ENCODE measurements at places on chromosomes 1 and 21.

DNA sequence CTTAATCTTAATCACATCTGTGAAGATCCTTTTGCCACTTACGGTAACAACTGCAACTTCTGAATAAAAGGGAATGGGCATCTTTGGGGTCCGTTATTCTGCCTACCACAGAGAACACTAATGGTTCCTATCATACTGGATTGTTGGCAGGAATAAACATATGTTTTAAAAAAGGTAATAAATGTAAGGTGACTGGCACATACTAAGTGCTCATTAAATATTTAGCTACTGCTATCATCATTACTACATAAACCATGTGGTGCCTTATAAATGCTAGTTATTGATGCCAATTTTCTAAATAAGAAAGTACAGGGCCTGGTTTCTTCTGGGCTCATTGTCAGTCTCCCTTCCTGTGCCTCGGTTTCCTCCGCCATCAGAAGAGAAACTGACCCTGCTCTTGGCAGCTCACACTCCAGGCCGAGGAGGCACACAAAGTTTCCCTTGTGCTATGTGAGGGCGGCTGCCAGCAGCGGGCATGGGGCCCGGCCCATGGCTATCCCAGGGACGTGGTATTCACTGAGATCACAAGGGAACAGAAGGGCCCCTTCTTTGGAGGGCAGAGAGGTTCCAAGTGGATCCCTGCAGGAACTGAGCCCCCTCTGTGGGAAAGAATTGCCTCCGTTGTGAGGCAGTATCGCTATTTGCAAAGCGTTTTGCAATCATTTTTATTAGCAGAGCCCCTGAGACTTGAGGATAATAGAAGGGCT, 26.2 kb downstream of the NAV1 start:
- DNase-seq = no peak

- DNase-seq = no peak
Observed at GRCh38 chr1:183291216-183291762, 105.2 kb downstream of the LAMC2 start.

- no peak for DNase-seq
Observed at GRCh38 chr1:84345220-84345619, 43.7 kb downstream of the SAMD13 start.

GRCh38 chr1:156577550-156577949, 2.0 kb upstream of the TTC24 start:
- no peak for DNase-seq

GRCh38 chr21:26776310-26777021, 68.7 kb downstream of the ADAMTS1 start:
- DNase-seq = no peak

- no peak for DNase-seq
Observed at GRCh38 chr1:16484931-16485330, 29.2 kb downstream of the RNU1-1 start.

DNA sequence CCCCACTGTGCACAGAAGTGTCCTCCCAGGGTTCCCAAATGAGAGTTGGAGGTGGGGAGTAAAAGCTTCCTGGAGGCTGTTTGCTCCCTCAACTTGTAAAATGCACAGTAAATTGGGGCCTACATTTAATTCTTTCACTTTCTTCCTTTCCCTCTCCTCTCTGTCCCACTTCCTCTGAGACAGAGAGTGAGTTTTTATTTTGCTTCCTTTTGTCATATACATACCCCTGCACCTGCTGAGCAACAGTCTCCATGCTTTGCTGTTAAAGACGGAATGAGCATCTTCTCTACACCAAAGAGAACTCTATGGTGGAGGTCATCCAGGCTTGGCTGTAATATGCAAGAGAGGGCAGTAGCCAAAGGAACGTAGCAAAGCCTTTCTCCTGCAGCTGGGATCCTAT, 79.3 kb upstream of the VAV3 start:
- no peak for DNase-seq

- no peak for DNase-seq
Observed at GRCh38 chr1:234125283-234125682, 220.8 kb downstream of the SLC35F3 start.

DNA sequence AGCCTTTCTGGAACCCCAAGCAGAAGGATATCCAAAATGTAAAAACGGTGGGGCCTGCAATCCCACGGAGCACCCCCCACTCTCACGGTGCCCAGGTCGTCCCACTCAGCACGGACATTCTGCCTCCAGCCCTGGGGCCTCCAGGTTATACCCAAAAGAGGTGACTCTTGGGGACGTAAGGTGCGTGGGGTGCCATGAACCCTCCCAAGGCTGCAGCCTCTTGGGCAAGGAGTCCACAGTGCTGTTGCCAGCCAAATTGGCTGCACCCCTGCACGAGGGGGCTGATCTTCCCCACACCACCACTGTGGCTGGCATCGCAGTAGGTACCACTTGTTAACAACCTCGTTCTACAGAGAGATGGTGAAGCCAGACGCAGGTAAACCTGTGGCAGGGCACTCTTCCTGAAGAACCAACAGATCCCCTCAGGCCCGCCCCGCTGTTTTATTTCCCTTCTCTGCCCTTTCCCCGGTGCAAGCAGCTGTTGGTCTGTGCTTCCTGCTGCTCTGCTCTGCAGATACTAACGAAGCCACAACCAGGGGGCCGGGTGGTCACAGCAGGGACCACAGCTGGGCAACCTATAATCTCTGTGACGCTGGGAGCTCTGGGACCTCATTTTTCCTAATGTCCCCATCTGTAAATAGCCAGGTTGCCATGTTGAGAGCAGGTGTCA, 8.7 kb downstream of the TFF3 start:
- no peak for DNase-seq

DNA sequence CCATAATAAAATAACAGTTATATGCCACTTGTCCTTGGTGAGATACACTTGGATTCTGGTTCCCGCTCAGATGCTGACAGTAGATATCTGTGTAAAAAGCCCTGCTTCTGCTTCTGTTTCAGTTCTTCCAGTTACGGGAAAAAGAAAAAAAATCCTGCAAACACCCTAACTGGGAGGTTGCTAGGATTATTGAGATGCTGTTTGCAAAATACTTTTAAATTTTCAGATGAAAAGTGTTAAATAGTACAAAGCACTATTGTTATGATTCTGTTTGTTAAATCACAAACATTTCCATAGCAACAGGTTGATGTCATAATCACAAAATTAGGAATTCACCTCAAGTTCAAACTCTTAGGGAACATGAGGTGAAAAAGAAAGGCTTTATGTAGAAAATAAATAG, 232.3 kb downstream of the HMCN1 start:
- DNase-seq = no peak

GRCh38 chr1:54750596-54750995, 13.7 kb downstream of the PARS2 start:
- no peak for DNase-seq

DNA sequence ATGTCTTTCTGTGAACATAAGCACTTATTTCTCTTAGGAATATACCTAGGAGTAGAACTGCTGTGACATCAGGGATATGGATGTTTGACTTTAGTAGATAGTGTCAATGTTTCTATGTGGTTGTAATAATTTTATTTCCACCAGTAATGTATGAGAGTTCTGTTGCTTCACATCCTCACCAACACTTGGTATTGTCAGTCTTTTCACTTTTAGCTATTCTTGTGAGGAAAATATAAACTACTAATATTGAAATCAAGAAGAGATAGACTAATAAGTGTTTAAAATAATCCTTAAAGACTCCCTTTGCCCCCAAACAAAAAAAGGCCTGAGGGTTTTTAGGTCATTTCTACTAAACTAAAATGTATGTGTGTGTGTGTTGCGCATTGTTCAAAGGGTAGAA, 2.7 kb upstream of the DMAP1 start:
- no peak for DNase-seq

GRCh38 chr21:33895356-33895755, 20.2 kb downstream of the ATP5PO start:
- no peak for DNase-seq

- DNase-seq = no peak
Observed at GRCh38 chr1:51058858-51059257, 43.2 kb upstream of the C1orf185 start.

- DNase-seq = no peak
Observed at GRCh38 chr1:101723415-101723814, 273.3 kb downstream of the OLFM3 start.

DNA sequence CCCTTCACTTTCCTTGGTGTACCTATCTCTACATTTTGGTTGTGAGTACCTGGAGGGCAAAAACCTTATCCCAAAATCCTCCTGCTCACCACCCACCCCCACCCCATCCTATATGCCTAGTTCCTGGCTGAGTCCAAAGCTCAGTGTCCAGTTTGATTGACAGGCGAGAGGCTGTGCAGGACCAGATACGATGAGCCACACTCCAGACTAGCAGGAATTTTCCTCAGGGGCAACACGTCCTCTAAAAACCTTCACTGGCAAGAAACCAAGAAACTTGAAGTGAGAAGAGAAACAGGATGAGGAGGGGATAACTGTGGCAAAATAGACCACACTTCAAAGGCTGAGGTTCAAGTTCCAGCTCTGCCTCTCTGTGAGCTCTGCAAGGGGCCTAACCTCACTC, 1.1 kb upstream of the SLAMF8 start:
- DNase-seq = no peak

DNA sequence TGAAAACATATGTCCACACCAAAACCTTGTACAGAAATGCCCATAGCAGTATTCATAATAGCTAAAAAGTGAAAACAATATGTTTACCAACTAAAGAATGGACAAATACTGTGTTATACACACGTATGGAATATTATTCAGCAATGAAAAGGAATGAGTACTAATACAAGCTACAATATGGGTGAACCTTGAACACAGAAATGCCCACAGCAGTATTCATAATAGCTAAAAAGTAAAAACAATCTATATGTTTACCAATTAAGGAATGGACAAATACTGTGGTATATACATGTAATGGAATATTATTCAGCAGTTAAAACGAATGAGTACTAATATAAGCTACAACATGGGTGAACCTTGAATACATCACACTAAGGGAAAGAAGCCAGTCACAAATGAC, 3.0 kb downstream of the BTG3 start:
- no peak for DNase-seq

GRCh38 chr1:150981177-150981804, 801 bp upstream of the ANXA9 start:
- DNase-seq = peak; percentile 48

- no peak for DNase-seq
Observed at GRCh38 chr1:205976708-205977401, 26.3 kb downstream of the RAB7B start.

- no peak for DNase-seq
Observed at GRCh38 chr1:168498159-168498631, 45.6 kb downstream of the XCL2 start.

DNA sequence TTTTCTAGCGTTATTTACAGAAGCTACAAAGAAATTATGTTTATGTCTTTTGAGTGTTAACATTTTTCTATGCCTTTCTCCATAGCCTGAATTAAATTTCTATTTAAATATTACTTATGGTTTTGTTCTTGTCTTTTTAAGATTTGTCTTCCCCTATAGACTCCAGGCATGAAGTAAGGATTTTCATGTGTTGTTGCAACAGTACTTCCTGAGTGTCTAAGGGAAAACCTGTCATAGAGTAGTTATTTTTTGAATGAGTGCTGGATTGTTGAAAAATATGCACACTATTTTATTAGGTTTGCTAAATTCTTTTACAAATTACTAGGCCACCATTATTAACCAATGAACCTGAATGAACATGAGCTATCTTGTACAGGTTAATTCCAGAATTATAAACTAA, 27.1 kb downstream of the SAMSN1 start:
- DNase-seq = no peak

DNA sequence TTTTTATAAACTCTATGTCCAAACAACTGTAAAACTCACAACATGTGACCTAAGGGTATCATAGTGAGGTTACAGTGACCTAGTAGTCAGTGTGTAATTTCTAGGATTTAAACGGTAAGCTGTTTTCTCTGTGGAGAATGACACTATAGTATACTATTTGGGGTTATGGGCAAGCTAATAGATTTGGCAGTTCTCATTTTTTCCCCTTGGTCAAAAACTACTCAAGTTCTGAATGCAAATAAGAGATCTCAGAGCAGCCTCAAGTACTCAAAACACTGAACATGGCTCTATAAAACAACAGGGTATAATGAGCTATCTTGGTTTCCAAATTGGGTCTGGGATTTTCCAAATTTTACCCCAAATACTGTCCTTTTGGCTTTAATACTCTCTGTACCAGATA, 88.5 kb upstream of the HMCN1 start:
- DNase-seq = no peak

DNA sequence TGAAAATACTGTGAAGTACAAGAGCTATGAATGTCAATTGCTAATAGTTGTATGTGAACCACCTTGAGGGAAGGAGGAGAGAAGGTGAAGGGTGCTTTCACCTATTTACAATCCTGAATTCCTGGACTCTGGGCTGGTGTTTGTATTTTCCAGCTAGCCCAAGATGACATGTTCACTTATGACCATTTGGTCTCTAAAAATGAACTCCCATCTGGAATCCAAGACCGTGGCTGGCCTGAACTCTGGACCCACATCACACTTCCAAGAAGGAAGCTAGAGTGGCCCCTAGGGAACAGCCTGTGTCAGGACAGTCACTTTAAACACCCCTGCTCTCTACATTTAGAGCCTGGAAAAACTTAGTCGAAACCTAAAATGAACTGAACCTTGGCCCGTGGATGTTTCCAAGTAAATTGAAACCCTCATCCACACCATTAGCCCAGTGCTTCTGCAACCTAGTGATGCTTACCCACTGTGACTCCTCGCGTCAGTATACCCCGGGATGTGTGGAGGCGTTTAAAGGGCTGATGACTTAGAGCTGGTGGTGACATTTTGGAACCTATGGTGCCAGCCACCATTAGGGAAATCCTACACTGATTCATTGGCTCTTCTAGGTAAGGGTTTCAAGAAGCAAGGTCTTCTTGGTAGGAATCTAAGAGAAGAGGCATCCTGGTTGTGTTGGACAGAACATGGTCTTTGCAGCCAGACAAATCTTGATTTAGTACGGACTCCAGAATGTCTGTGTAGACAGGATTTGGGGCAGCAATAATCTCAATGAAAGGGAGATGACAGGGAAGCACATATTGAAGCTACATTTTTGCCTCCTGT, 171.5 kb upstream of the IRF2BP2 start:
- no peak for DNase-seq

- no peak for DNase-seq
Observed at GRCh38 chr1:203287109-203287893, 18.0 kb upstream of the BTG2 start.

DNA sequence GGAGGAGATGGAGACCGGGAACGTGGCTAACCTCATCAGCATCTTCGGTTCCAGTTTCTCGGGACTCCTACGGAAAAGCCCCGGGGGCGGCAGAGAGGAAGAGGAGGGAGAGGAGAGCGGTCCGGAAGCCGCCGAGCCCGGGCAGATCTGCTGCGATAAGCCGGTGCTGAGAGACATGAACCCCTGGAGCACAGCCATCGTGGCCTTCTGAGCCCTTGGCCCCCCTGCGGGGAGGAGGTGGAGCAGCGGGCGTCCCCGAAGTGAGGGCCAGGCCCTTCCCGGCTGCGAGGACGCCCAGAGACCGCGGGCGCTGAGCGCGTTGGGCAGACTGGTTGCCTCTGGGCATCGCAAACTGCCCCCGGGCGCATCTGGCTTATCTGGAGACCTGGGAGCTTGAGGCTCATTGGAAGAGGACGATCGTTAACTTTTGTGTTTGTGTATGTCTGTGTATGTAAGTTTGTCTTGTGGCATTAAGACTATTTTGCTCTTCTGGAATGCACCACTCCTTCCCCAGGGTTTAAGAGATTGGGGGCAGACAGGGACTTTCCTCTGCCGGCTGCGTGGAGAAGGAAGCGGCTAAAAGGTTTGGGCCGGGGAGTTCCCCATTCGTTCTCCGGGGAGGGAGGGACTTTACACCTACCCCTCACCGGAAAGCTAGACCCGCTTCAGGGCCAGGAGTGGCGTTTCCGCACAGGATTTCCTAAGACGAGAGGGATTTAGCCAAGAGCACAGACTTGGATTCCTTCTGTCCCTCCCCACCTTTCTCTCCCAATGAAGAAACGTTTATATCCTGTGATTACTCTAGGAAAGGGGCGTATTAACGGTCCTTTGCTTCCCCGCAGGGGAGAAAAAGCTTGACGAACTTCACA, 1.4 kb downstream of the IER5 start:
- DNase-seq = no peak

All from 8988T (cell line).